ENCODE measurements at places on chromosomes 7 and 10.

DNA sequence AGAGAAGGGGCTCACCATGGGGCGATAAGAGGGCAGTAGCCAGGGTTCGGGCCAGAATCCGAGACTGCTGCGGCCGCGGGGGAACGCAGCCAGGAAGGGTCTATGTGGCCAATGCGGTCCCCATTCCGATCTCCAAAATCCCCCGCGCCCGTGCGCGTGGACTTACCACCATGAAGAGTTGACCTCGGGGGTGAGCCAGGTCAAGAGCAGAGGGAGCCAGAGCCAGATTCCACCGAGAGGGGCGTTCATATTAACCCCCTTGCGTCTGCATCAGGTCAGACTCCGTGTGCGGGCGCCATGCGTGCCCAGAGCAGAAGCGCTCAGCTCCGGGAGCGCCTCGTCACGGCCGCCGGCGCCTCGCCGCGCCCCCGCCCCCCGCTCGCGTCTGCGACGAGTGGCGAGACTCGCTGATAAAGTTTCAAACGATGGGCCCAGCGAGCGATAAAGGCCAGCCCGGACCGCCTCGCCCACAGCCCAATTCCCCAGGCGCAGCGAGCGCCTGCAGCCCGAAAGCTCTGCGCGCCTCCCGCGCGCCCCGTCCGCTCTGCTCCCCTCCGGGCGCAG, at the start of gene WNT2:
TSS of gene WNT2 (minus strand) at position 318 of the 564 bp plus-strand sequence. CDS start at position 249, 69 bp downstream.
- DNase-seq: no peak

GRCh38 chr7:25906760-25907159, 245.2 kb upstream of the NFE2L3 start:
- DNase-seq: no peak

- no peak for DNase-seq
These were observed 122.0 kb downstream of the TRRAP start for GRCh38 chr7:99000196-99000903.

GRCh38 chr7:122438006-122438405, 133.5 kb upstream of the FEZF1 start:
- no peak for DNase-seq

- DNase-seq: no peak
These were observed 30.9 kb downstream of the TRIM8 start for GRCh38 chr10:102675011-102675665.

DNA sequence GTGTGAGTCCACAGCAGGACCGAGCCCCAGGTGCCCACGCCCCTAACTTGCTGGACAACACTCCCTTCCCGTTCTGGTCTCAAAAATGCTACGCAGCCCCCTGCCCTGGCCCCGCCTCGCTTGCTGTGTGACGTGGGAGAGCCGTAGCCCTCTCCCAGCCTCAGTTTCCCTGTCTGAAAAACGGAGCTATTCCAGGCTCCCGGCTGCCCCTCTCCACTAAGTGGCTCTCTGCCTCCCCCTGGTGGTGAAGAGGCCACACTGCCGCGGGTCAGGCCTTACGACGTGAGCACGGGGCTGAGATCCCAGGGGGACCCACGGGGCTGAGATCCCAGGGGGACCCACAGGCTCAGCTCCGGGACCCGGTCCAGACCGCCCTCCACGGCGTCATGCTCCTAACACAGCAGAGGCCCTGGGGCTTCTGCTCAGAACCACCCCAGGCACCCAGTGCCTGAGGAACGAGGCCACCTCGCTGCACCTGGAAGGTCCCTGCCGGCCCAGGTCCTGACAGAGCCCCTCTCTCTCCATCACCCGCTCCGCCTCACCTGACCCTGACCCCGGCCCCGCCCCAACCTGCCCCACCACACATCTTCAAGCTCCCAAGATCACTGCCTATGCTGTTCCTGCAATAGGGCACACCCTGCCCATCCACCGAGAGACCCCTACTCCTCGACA, 26.7 kb downstream of the MICALL2 start:
- DNase-seq: peak; percentile 71

DNA sequence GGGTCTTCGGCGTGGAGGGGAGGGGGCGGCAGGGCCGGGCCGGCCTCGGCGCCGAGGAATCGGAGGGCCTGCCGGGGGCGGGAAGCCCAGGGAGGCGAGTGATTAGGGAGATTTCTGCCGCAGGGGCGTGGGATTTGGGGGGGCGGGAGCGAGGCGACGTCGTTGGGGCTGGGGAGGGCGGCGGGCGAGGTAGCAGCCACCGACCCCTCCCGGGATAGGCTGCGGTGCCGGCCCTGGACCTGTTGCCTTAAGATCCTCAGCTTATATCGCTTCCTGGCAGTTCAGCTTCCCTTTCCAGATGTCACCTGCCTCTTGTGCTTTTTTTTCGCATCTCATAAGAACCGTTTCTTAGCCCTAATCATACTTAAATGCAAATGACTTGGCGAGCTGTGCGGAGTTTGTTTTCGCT, 655 bp downstream of the LMTK2 start:
- DNase-seq: no peak

DNA sequence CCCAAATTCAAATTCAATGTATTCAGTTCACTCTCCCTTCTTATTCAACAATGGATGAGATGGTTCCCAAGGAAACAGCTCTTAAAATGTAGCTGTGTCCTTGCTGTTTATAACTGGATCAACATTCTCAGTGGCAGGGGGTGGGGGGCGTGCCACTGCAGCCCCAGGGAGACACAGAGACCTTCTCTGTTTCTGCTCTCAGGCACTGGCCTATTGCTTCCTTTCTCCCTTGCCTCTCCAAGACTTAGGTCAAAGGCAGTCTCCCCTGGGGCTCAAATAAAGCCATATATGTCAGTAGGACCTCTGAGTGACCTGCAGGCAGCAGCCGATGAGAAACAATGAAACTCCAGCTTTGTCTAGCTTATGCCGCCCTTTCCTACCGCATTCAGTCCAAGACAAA, 20.7 kb downstream of the VSTM4 start:
- DNase-seq: no peak

DNA sequence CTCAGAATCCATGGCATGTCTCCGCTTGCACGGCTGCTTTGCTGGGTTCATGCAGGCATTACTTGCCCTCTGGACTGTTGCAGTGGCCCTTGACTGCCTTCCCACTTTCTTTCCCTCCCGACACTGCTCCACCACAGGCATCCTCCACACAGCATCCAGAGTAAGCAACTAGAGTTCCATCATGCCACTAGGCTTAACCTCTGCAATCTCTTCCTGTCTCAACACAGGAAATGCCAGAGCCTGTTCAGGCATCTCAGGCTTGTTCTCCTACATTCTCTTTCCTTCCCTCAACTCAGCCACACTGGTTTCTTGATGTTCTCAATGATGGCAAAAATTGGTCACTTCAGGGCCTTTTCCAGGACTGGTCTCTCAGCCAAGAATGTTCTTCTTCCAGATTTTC, 284.5 kb upstream of the KLF6 start:
- no peak for DNase-seq

DNA sequence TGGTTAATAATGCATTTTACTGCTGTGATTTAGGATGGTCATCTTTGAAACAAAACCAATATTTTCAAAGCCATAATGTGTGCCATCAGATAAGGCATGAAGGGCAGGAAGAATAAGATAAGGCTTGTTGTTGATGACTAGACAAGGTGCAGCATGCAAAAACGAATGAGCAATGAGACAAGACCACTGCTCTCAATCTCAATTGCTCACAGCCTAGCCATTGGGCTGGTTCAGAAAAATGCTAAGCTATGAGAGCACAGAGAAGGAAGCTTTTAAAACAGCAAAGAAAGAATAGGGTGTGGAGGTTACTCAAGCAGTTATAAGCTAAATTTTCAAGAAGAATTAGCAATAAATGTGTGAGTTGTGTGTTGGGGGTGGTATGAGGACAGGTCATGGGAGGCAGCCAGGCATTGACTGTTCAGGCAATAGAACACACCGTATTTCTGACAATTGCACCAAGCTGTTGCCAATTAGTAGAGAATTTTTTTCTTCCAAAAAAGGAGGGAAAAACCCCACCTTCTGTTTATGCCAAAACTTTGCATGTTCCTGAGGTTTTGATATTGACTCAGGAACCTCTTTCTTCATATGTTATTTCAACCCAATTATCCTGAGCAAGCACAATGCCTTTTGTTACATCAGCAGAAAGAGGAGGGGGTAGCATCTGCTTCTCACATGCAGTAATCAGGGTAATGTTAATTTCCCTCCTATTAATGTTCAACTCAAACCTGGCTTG, 276.5 kb downstream of the HDAC9 start:
- DNase-seq: no peak

GRCh38 chr7:102888561-102889233, 24.1 kb upstream of the LRRC17 start:
- DNase-seq: no peak

DNA sequence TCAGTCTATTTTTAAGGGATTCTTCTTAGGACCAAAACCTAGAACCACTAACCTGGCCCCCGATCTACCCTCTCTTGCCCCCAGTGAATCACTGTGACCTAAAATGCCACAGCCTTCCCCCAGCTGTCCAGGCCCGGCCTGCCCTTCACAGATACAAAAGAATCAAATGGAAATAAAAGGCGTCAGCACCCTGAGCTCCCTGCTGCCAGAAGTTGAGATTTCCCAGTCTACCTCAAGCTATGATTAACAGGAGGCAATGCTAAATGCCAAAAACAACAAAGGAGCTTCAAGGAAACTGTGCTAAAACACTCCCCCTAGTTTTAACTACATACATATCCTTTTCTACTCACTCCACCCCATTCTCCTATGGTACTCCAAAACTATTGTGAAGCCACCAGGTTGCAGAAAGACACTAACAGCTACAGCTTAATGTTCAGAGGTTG, 67.8 kb downstream of the GSAP start:
- DNase-seq: no peak

- peak; percentile 73 for DNase-seq
These were observed 816 bp upstream of the LRRC4 start for GRCh38 chr7:128031901-128032604.

GRCh38 chr7:26627891-26628341, 236.5 kb downstream of the SKAP2 start:
- DNase-seq: no peak

GRCh38 chr7:90726623-90727022, 130.5 kb downstream of the CDK14 start:
- no peak for DNase-seq

Measured in T-cell (primary cell).